Effector memory CD8-positive, alpha-beta T cell (primary cell): ENCODE measurements at places on chromosomes 3 and 15.

DNA sequence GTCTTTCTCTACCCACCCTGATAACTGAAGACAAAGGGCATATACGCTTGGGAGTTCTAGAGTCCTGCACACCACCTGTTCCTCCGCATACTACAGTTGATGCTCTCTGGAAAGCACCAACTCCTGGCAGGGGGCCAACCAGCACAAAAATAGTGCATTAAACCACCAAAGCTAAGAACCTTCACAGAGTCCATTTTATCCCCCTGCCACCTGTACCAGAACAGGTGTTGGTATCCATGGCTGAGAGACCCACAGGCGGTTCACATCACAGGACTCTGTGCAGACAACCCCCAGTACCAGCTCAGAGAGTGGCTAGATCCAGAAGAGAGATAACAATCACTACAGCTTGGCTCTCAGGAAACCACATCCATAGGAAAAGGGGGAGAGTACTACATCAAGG lies 114.4 kb upstream of the POU1F1 start:
- no peak for DNase-seq

DNA sequence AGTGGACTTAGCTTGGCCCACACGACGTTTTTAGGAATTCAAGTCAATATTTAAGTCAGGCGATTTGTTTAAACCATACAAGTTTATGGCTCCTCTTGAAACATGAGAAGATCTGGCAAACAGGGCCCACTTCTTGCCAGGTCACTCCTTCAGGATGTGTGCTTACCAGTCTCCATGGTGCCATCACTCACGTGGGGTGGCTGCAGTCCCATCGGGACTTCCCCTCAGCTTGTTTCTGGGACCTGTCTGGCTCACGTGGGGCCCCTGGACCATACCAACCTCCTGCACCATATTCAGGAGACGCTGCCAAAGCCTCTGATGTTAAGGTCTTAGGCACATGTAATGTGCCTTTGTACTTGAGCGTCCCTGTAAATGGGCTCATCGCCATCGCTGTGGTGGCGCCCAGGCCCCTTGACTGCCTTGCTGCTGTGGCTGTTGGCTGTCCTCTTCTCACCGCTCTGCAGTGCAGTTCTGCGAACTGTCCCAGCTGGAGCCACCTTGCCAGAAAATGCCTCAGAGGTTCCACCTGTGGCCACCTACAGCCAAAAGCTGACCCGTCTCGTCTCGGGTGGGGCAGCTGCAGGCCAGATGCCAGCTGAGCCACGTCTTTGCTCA lies 8.9 kb downstream of the MCM2 start:
- DNase-seq = no peak

- no peak for DNase-seq
Measured at GRCh38 chr3:189076449-189076848, 95.3 kb upstream of the TPRG1 start.

GRCh38 chr3:37753428-37753827 lies 108.3 kb upstream of the CTDSPL start:
- DNase-seq = no peak

DNA sequence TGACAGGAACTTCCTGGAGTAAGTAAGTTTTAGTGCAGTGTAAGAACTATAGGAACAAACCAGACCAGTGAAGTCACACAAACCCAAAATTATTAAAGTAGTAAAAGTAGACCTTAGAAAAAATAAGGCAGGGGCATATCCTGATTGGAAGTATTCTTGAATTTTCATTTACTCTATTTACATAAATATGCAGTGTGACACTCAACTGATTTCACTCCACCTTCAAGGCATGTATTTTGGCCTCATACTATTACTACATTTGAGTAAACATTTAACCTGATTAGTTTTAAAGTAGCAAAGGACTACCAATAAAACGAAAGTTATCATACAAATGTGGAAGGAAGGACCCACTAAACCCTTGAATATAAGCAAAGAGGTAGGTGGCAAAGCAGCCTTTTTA lies 22.8 kb downstream of the TRNT1 start:
- DNase-seq = no peak

DNA sequence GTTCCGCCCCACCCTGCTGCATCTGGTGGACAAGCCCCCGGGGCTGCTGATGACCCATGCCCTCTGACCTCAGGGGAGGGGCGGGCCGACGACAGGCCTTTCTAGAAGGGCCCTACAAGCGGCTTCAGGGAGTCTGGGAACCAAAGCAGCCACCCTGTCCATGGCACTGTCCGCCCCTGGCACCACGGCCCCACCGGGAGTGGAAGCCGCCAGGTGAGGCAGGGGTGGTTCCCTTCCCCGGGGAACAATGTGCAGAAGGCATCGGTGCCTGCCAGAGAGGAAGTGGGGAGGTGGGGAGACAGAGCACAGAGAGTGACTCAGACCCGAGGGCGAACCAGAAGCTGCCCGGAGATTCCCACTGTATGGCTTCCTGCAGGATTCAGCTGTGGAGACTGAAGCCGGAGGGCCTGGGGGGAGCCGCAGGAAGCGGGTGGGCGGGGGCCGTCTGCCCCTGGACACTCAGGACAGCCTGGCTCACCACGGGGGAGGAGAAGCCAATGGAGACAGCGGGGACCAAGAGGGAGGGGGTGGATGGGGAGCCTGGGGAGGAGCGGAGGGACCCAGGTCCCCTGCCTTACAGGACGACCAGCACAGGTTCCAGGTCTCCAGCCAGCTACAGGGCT lies 134.0 kb downstream of the TPRA1 start:
- DNase-seq = no peak

DNA sequence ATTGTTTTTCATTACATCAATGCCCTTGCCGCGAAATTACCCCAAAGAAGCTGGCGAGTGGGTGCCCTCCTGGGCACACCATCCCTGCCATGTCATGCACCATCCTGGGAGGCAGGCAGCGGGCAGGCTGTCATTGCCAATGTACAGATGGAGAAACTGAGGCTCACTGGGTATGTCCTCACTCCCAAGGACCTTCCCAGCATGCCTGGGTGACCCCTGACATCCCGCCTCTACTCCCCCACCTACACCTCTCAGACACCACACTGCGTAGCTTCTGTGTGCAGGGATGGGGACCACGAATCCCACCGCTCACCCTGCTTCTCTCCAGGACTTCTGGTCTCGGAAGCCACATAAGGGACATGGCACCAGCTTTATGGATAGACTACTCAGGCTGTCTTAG lies 41.0 kb upstream of the SLC41A3 start:
- no peak for DNase-seq

DNA sequence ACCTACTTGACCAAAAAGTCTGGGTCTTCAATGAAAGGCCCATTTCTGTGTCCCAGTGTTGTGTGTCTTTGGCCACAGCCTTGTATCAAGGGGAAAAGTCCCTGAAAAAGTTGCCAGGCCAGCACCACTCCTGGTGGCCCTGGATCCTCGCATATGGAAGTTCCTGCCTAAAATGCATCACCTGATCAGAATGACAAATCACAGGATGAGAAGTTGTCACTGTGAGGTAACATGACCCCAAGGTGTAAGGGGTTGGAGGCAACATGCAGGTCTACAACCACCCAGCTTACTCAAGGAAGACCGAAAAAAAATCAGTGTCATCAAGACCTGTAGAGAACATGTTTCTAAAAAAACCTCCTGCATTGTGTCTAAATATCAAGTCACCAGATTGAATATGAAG lies 25.6 kb downstream of the PARP15 start:
- DNase-seq = no peak

GRCh38 chr15:95946241-95946640 lies 384.3 kb upstream of the NR2F2 start:
- DNase-seq = no peak

DNA sequence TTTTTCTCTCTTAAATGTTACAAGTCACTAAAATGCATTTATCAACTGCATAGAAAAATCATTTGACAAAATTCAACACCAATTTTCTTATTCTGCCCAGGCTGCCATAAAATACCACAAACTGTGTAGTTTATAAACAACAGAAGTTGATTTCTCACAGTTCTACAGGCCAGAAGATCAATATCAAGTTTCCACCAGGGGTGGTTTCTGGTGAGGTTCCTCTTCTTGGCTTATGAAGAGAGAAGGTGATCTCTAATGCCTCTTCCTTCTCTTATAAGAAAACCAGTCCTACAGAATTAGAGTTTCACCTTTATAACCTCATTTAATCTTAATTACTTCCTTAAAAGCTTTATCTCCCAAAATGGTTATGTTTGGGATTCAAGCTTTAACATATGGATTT lies 10.9 kb upstream of the CD200R1L start:
- DNase-seq = no peak

- no peak for DNase-seq
Measured at GRCh38 chr3:63976161-63976871, 47.0 kb downstream of the PSMD6 start.
